ENCODE measurements at places on chromosomes 3 and 15.

GRCh38 chr15:25730918-25731317 is 132.2 kb downstream of the ATP10A start:
- no peak for DNase-seq

DNA sequence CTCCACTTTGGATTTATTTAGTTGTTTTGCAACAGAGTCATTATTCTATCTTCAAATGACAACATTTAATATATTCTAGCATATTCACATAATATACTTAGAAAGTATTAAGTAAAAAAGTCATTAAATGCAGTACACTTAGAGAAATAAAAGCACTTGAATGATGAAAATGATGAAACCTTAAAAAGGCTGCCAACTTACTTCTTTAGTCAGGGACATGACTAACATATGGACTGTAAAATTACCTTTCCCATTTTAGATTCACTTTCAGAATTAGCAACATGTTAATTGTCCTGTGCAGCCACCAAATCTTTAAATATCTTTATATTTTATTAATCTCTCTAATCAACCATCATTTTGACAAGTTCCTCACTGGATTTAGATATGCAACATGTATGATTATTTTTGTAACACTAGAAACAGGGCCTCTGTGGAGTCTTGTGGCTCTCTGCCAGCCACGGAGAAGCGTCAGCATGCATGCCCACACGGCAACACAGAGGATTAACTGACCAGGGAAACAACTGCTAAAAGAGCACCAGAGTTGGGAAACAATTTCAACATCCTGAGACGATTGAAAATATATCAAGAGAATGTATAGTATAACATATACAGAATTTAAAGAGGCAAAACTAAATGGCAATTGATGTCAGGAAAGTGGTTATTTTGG is 95.7 kb downstream of the ANO10 start:
- peak; percentile 31 for DNase-seq

GRCh38 chr15:50452927-50453326 is 28.7 kb downstream of the USP8 start:
- no peak for DNase-seq

GRCh38 chr3:38644016-38644661 is 5.3 kb downstream of the SCN5A start:
- DNase-seq = no peak

DNA sequence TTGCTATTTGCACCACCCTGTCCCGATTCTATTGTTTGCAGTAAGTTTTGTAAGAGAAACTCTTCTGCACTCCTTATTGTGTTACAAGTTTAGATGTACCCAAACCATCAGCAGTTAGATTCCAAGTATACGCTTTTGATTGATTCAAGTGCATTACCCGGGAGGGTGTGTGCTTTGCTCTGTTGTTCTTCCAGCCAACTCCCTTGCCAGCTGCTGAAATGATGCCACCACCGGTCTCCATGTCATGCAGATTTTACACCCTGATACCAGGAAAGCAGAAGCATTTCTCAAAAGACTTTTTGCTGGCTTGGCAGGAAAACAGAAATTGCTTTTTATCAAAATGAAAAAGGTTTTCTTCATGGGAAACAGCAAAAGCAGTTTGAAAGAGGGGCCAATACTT is 1006.6 kb upstream of the CFAP20DC start:
- no peak for DNase-seq

GRCh38 chr3:190552969-190553759 is 39.3 kb downstream of the IL1RAP start:
- no peak for DNase-seq

- no peak for DNase-seq
These were observed 9.2 kb downstream of the IVD start for GRCh38 chr15:40414816-40415215.

- peak; percentile 33 for DNase-seq
These were observed 92.0 kb upstream of the VGLL3 start for GRCh38 chr3:87082796-87083440.

- no peak for DNase-seq
These were observed 476.3 kb downstream of the EPHB1 start for GRCh38 chr3:135271177-135272025.

- DNase-seq = no peak
These were observed 91.0 kb upstream of the PRR23C start for GRCh38 chr3:139135657-139136056.

DNA sequence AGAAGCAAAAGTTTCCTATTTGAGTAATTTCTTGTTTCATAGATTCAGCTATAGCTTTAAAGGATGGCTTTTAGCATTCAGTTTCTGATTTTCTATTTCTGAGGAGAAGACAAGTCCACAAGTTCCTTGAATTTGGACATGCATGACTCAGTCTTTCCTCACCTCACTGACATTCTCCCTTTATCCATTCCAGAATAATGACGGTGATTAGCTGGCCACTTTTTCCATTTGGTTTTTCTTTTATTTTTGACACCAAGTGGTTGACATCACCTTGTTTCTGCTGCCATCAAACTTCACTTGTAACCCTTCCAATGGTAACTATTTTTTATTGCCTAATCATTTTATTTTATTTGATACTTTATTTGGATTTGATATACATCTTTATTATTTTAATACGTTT is 404.4 kb upstream of the KCNMB2 start:
- no peak for DNase-seq

- DNase-seq = no peak
These were observed 19.1 kb upstream of the RHCG start for GRCh38 chr15:89515477-89515876.

DNA sequence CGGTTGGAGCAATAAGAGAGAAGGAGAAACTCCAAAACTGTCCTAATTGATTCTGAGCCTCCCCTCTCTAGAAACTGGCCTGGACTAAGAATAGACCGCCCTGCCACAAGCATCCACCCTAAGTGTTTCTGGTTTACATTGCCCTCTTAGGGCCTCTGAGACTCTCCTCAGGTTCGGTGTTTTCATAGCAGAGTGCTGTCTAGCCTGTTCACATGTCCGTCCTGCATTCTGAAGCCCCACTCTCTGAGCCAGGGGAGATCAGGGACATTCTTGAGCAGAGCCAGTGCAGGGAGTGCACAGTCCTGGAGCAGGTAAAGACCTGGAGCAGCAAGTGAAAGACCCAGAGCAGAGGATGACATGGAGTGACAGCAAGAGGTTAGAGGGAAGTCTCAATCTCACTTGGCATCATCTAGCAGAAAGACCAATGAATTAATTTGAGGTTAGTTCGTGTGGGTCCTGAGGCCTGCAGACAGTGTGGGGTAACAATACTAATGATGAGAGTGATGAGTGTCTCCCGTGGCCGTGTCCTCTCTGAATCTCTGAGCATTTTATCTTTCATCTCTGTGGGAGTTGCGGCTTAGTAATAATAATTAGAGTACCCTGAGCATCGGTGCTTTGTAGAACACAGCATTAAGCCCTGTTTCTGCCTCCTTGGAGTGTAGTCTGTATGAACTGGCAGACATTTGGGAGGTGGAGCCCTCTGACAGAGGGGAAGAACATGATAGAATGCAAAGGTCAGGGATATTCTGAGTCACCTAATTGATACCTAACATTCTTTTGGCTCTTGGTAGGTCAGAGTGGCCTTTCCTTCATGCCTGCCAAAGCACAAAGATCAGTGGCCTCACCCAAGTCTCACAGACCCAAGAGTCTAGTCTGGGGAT is 24.6 kb downstream of the MAPKBP1 start:
- DNase-seq = no peak

- peak; percentile 79 for DNase-seq
These were observed 8.4 kb downstream of the MFGE8 start for GRCh38 chr15:88904624-88905327.

GRCh38 chr15:36579792-36580431 is 486 bp downstream of the CDIN1 start:
- no peak for DNase-seq

- DNase-seq = no peak
These were observed 62.9 kb upstream of the AGBL1 start for GRCh38 chr15:86016750-86017149.

- DNase-seq = no peak
These were observed 111.6 kb downstream of the AQP9 start for GRCh38 chr15:58249646-58250312.

GRCh38 chr3:188452158-188452772 is 298.3 kb downstream of the LPP start:
- DNase-seq = no peak

DNA sequence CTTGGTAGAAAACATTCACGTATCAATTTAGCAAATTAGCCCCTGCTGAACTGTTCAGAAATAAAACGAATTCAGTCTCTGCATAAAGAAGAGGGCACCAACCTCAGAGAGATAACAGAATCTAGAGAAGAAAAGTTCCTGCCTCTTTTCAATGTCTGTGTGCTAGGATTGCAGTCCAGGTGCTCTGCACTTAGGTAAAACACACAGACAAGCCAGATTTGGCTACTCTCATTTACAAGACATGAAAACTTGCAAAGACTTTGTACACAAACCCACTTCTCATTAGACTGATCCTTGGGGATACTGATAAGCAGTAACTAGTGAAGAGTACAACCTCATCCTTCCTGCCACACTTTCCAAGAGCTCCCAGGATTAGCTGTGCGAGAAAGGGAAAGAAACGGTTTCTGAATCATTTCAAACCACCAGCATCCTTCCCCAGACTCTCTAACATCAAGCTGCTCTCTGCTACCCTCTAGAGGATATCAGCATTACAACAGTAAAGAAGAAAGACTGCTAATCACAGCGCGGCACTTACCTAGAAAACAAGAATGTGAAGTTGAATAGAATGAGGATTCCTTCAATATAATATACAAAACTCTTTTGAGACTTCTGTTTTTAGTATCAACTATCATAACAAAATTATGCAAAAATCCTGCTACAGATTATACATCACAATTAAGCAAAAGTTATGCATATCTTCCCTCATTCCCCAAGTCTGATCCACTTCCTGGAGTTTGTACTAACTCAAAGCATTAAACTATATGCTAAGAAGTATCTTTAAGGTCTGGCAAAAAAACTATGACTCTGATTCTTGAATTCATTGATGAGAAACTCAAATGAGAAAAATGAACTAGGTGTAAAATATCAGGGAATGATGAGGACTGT is 306.4 kb downstream of the MAGI1 start:
- DNase-seq = peak; percentile 87

GRCh38 chr15:33089878-33090757 is 104.4 kb downstream of the FMN1 start:
- DNase-seq = no peak

DNA sequence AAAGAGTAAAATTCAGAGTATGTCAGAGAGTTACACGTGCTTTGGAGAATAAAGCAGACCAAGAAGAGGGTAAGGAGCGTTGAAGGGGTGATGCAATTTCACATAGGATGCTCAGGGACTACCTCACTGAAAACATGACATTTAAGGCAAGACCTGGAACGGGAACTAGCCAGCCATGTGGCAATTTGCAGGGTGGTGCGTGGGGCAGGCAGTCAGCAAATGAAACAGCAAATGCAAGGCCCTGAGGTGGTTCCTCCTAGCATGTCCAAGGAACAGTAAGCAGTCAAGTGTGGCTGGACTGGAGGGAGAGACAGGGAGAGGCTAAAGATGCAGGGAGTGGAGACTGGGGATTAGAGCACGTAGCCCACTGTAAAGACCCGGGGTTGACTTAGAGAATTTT is 146.1 kb upstream of the LPP start:
- no peak for DNase-seq

GRCh38 chr15:99720533-99720932 is 12.7 kb downstream of the LYSMD4 start:
- no peak for DNase-seq

DNA sequence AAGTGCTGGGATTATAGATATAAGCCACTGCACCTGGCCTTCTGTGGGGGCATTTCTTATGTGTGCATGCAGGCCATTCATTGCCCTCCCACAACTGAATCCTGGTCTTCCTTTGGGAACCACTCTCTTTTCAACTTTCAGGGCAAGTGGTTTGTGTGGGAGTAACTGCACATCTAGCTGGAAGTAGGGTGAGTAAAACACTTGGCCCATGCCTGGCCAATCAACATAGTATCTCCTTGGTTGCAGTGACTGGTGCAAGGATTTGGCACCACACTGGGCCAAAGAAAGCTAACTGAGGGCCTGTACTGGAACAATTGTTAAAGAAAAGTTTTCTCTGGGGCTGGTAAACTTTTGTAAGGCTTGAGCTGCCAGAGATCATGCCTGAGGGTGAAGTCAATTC is 189.2 kb upstream of the FEZF2 start:
- DNase-seq = no peak

- DNase-seq = no peak
These were observed 550 bp downstream of the CCDC9B start for GRCh38 chr15:40340038-40340739.

DNA sequence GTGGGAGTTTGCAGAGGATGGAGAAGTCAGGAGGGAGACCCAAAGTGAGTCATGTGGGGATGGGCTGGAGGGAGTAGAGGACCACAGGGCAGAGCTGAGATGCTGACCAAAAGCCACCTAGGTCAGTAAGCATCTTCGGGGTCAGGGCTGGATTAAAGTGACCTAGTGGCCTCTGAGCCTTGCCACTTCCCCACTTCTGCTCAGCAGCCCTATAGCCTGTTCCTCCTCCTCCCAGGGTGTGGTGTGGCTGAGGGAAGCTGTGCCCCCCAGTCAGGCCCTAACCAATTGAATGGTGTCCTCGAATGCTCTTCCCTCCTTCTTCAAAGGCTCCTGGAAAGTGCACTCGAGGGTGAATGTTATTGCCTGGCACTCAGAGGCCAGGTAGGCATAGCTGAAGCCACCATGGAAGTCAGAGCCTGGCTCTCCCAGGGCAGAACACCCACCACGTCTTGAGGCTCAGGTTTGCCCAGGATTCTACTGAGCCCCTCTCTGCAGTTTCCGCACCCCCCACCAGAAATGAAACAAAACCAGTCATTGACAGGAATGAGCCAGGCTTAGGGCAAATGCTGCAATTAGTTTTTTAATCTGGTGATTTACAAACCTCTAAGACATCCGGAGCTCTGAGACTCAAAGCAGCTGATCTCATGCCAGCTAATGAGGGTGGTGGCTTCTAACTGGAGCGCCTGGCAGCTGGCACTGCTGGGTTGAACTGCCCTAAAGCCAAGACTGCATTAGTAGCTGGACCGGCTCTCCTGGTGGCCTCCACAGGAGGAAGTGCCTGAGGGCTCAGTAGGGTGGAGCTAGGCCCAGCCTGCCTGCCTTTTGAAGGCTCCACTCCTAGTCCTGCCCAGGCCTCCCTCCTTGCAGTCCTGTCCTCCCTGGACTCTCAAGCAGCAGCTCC is 26.0 kb upstream of the VIPR1 start:
- no peak for DNase-seq

DNA sequence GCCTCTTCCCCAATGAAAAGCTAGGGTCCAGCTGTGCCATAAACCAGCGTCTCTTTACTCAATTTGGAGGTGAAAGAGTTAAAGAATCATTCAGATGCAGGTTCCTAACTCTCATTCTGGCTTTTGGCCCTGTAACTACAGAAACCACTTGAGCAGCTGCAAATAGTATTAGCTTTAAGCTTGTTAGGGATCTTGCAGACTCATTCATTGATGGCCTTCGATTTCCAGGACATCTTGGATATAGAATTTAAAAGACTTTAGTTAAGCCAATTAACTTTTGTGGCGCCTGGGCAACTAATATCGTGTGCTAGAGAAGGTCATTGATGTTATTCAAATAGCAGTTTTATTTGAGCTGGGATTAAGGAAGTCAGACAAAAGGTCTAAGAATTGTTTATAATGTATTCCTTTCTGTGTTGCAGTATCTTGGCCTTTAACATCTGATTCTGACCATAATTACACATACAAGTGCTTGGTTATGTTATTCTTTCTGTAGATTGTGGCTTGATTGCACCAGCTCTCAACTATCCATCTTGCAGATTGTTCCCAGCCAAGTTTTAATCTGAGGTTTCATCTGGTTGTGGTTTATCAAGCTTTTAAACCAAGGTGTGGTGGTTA is 185.3 kb downstream of the CACNA2D3 start:
- no peak for DNase-seq
